ENCODE measurements at places on chromosomes 2 and 18.

GRCh38 chr2:8054070-8054469 is 627.8 kb upstream of the ID2 start:
- no peak overlapping the region for H3K27ac ChIP-seq
- peaks cover 6% of the 10 kb centered on the region for H3K4me1 ChIP-seq
- H3K36me3 ChIP-seq = no peaks in the 10 kb centered on the region
- H3K4me3 ChIP-seq = no peak overlapping the region
- H3K27me3 ChIP-seq = peaks cover 10% of the 10 kb centered on the region
- DNase-seq = no peak

DNA sequence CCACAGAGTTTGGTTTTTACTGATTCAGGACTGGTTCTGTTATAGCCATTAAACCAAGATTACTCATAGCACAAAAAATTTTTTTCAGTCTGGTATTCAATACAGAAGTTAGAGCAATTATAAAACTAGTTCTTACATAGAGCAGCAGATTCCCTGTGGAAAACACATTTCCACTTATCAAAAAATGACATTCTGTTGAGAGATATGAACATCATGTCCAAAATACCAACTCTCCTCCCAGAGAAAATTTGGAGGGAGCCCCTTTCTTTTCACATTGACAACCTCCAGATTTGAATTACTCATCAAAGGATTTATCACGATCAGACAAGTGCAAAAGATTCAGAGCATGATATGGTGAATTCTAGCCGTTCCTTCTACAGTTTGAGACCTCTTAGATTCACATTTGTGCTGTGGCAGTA is 126.8 kb upstream of the SERPINE2 start:
- DNase-seq = no peak
- no peak overlapping the region for H3K4me3 ChIP-seq
- H3K27ac ChIP-seq = no peak overlapping the region
- no peaks in the 10 kb centered on the region for H3K36me3 ChIP-seq

DNA sequence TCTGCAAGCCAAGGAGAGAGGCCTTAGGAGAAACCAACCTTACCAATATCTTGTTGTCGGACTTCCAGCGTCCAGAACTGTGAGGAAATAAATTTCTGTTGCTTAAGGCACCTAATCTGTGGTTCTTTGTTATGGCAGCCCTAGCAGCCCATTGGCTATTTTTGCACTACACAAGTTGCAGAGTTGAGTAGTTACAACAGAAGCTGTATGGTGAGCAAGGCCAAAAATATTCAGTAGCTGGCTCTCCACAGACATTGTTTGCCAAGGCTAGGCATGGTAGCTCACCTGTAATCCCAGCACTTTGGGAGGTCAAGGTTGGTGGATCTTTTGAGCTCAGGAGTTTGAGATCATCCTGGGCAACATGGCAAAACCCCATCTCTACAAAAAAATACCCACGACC is 27.1 kb upstream of the SCYGR1 start:
- DNase-seq = no peak
- no peak overlapping the region for H3K4me3 ChIP-seq
- H3K27me3 ChIP-seq = no peaks in the 10 kb centered on the region

DNA sequence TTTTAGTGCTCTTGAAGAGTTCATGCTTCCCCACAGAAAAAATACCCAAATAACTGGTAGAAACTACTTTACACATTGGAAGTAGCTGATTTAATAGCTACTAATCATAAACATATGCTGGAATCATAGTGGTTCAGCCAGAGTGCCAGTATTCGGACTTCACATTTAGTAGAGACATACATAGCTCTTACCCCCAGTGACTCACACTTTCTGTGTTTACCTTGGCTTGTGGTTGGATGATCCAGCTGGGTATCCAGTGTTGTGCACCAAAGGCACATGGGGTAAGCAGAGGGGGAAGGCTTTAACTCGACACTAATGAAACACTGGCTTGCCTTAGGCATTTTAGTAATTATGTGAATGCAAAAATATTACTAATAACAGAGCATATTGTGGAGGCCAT is 18.1 kb downstream of the ARHGAP28 start:
- no peak overlapping the region for H3K4me3 ChIP-seq
- no peaks in the 10 kb centered on the region for H3K27me3 ChIP-seq
- DNase-seq = no peak
- no peak overlapping the region for H3K27ac ChIP-seq
- H3K4me1 ChIP-seq = no peaks in the 10 kb centered on the region

DNA sequence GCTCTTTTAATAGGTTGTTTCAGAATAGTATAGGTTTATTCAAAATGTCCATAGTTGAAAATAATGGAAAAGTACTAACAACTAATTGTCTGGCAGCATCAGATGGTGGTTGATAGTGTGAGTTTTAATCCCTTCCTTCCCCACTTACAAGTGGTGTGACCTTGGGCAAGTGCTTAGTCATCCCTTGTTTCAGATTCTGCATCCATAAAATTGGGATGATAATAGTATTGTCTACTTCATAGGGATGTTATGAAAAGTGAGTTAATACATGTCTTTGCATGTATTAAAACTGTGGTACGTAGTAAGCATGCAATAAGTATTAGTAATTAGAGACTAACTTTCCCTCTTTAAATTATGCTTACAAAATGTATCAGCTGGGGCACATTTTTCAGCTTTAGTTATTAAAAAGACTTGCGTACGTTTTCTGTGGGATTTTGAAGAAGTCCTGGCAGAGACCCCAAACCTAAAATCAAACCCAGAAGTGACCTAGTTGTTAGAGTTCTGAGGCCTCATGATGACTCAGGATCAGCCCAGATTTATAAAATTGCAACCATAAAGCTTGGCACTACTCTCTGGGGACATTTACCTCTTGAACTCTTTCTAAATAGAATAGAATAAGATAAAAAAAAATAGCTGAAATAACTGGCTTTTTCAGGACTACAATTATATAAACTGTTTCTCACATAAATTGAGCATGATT is 8.6 kb downstream of the ITGA4 start:
- H3K36me3 ChIP-seq = peaks cover 31% of the 10 kb centered on the region
- peaks cover 54% of the 10 kb centered on the region for H3K4me1 ChIP-seq

DNA sequence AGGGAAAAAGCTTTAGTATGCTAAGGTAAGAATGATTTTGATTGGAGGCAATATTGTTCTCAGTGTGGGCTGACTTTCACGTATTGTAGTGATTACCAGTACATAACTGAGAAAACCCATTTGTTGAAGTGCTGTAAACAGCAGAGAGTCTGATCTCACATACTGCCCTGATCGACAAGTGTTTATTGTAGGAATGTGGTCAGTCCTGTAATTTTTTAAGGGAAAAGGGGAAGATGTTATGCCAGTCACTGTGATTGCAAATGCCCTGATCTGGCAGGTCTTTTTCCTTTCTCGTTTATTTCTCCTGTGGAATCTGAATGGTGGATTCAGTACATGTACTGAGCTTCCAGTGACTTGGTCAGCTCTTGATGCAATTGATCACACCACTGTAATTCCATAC is 11.5 kb downstream of the SPATS2L start:
- no peak overlapping the region for H3K4me3 ChIP-seq
- no peak overlapping the region for H3K27ac ChIP-seq
- no peaks in the 10 kb centered on the region for H3K36me3 ChIP-seq
- no peak for DNase-seq
- no peaks in the 10 kb centered on the region for H3K4me1 ChIP-seq
- H3K27me3 ChIP-seq = peaks cover 16% of the 10 kb centered on the region

DNA sequence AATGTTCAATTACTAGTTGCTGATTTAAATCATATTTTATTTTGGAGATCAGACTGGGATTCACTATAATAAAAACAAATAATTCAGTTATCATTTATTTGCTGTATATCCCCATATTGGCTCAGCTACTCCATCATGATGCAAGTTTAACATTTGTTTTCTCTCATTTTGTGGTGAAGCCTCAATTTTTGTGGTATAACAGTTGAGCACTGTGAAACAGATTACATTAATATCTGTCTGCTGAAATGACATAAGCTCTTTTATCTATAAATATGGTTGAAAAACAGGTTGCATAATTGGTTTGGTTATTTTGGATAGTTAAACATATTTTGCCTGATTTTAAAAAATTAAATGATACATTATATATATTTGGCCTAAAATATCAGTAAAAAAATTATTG is 67.7 kb downstream of the DPP4 start:
- no peaks in the 10 kb centered on the region for H3K4me1 ChIP-seq
- no peak for DNase-seq
- H3K36me3 ChIP-seq = no peaks in the 10 kb centered on the region
- no peak overlapping the region for H3K4me3 ChIP-seq

DNA sequence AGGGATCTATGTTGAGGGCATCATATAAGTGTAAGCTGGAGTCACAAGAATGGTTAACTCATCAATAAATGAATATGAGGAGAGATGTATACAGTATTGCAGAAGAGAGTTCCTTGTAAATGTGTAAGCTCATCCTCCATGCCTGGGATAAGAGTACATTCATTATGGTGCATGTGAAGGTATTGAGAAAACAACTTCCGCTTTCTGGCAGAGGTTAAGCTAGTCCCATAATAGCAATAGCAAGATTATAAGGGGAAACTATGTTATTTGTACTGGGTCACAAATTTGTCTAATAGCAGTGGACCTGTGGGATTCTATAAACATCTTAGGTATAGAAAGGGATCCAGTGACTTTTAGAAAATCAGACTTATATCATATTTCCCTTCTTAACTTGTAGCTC is 44.1 kb downstream of the SCN2A start:
- H3K27ac ChIP-seq = no peak overlapping the region
- no peak for DNase-seq
- peaks cover 3% of the 10 kb centered on the region for H3K4me1 ChIP-seq
- peaks cover 4% of the 10 kb centered on the region for H3K27me3 ChIP-seq
- H3K4me3 ChIP-seq = no peak overlapping the region
- no peaks in the 10 kb centered on the region for H3K36me3 ChIP-seq
